ENCODE measurements at places on chromosomes 1 and 21.
A peak's percentile ranks its signal among the peaks of the same experiment; 100 is the strongest.

DNA sequence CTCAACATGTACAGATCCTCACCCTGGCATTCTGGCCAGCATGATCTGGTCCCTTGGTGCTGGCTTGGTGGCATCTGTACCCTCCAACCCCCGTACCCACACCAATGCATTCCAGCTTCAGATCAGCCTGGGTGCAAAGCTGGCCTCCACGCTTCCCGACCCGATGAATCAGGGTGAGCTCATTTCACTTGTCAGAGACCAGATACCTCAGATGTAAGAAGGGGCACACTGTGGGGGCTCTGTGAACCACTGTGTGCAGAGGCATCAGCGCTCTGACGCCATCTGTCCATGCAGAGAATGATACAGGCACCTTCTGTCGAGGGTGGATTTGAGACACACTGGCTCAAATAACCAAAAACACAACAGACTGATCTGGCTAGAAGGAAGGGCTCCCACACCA lies 76.6 kb downstream of the DMRTB1 start:
- peak; percentile 89 for DNase-seq

- DNase-seq = no peak
Measured at GRCh38 chr1:191695865-191696264, 462.4 kb upstream of the RGS18 start.

- DNase-seq = no peak
Measured at GRCh38 chr1:212010004-212010403, 25.4 kb downstream of the INTS7 start.

GRCh38 chr1:84541679-84542078 lies 32.6 kb downstream of the CTBS start:
- DNase-seq = no peak

- DNase-seq = no peak
Measured at GRCh38 chr1:3672971-3673361, 20.6 kb downstream of the TP73 start.

DNA sequence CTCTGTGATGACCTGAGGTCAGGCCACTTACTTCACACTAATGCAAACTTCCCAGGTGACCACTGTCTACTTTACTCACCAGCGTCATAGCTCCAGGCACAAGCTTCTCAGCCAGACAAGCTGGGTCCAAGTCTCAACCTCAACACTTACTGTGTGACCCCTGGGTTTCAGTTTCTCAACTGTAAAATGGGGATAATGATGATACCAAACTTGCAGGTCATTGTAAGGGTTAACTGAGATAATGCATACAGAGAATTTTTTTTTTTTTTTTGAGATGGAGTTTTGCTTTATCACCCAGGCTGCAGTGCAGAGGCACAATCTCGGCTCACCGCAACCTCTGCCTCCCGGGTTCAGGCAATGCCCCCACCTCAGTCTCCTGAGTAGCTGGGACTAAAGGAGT lies 34.7 kb downstream of the AK2 start:
- DNase-seq = no peak

DNA sequence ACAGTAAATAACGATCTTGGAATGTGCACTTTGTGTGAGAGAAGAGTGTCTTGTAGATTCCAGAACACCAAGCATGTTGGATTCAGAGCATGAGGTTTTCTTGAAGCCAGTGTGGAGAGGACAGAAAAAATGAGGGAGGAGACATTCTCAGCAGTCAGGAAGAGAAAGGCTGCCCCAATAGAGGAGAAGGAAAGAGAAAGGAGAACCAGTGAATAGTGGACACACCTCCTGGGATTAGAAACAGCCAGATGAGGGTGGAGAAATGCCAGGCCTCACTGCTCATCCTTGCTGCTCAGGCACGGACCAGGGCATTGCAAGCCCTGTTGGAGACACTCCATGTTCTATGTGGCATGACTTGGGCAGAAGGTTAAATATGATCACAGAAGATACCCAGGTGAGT lies 69.0 kb upstream of the KAZN start:
- no peak for DNase-seq

GRCh38 chr1:41586230-41586629 lies 101.7 kb upstream of the EDN2 start:
- no peak for DNase-seq

GRCh38 chr1:231973830-231974229 lies 347.2 kb downstream of the DISC1 start:
- no peak for DNase-seq

GRCh38 chr1:59143133-59143487 lies 153.8 kb upstream of the FGGY start:
- no peak for DNase-seq

- no peak for DNase-seq
Measured at GRCh38 chr1:229834230-229834629, 208.2 kb downstream of the URB2 start.

GRCh38 chr21:41115851-41116250 lies 52.1 kb upstream of the BACE2 start:
- DNase-seq = no peak

DNA sequence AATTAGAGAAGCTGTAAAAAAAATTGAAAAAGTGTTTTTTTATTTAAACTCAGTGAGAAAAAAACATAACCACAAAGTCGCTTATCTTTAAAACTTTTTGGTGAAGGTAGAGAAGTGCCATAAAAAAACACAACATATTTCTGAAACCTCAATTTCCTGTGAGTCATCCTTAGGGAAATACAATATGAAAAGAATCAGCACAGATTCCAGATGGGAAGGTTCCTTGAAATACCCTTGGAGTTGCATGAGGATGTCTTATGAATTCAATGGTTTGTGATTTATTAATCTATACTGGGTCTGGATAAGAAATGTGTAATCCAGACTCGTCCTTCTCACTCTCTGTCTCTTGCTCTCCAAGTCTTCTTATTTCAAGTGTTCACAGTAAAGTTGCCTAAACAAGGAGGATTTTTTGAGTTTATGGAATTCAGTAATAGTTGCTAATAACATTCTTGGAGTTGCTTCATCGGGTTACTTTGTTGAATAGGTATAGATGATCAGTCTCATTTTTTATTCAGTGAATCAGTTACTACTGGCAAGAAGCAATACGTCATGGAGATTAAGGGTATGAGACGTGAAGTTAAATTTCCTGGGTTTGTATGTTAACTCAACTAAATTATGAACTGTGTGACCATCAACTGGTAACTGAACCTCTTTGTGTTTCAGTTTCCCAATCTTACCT lies 191.4 kb downstream of the KCNK2 start:
- DNase-seq = no peak

GRCh38 chr21:42747746-42748351 lies 94.4 kb downstream of the PDE9A start:
- DNase-seq = peak; percentile 84

GRCh38 chr1:46479744-46480350 lies 9.8 kb upstream of the DMBX1 start:
- DNase-seq = peak; percentile 96

DNA sequence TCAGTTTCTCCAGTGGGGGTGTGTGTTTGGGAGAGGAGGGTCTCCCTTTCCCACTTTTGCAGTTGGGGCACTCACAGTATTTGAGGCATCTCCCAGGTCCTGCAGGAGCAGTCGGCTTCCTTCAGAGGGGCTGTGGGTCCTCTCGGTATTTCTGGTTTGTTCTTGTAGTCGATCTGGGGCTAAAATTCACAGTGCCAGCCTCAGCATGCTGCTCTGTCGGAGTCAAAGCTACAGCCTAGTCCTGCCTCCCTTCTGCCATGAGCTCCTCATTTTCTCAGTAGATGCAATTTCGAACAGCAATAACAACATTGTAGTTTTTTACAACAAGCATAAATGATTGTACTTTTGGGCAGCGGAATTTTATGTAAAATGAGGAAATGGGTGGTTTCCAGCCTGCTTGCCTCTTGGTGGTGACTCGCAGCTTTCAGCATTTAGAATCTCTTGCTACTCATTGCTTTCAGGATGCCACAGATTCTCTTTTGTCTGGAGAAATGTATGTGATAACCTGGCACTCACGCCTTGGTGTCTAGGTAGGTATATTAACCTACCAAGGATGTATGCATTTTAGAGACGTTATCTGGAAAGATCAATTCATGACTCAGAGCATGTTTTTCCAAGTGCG lies 82.4 kb upstream of the C21orf91 start:
- DNase-seq = no peak

GRCh38 chr1:107220036-107220435 lies 79.2 kb downstream of the NTNG1 start:
- no peak for DNase-seq

DNA sequence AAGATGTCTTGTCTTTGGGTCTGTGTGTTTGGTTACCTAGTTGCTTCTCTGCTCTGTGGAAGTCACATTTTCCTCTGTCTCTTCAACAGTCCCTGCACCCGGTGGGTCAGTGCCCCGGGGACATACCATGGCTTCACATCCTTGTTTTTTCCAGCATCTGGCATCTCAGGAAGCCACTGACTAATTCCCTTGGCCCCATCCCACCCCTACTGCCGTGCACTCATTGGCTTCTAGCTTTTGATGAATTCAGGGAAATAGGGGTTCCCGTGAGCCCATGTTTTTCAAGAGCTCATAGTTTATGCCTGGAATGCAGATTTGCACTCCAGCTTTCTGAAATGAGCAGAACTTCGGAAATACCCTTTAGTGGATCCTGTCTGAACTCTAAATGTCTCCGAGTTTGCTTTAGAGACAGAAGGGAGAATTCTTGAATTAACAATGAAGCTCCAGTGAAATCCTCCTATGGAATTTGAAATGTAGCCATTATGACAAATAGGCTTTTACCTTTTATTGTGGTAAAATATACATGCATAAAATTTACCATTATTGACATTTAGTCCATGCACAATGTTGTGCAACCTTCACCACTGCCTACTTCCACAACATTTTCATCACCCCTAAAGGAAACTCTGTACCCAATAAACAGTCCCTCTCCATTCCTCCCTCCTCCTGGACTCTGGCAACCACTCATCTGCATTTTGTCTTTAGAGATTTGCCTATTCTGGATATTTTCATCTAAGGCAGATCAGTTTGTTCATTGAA lies 67.5 kb downstream of the CLIC6 start:
- DNase-seq = no peak

DNA sequence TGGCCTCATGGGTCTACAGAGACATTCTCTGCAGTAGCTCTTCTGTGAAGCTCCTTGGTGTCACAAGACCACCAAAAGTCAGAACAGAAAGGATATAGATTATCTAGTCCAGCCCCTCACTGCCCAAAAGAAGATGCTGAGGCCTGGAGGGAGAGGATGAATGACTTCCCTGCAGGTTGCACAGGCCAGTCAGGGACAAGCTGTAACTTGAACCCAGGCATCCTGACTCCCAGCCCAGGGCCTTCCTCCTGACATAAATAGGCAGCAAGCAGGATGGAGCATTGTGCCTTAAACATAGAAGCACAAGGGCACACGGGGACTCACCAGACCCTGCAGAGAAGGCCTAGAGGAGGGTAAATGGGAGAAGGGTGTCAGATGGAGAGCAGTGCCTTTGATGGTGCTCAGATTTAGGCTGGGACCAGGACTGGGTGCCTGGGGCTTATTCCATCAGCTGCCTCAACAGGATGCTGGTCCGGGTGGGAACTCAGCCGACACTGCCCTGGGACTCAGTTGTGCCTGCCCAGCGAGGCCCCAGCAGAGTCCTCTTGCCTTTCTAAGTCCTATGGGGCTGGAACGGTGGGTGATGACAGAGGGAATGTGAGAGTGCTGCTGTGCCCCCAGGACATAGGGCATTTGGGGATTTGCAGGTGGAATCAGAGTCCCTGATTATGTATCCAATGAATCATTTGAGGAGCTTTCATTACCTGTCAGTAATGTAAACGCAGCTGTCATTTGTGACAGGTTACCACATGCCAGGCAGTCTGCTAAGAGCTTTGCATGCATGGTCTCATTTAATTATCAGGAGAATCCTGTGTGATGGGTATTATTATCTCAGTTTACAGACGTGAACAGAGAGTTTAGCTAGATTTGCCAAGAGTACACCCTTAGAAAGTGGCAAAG lies 13.2 kb downstream of the S100A7A start:
- DNase-seq = peak; percentile 14

DNA sequence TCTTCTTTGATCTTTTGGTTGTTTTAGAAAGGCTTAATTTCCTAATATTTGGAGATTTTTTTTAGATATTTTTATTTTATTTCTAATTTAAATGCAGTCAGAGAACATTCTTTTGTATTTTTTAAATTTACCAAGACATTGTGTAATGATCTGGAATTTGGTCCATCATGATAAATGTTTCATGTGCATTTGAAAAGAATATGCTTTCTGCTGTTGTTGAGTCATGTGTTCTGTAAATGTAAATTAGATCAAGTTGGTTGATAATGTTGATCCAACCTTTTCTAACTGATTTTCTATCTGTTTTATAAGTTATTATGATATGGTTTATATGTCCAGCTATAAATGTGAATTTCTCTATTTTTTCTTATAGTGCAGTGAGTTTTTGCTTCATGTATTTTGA lies 19.8 kb downstream of the UTS2 start:
- DNase-seq = no peak

DNA sequence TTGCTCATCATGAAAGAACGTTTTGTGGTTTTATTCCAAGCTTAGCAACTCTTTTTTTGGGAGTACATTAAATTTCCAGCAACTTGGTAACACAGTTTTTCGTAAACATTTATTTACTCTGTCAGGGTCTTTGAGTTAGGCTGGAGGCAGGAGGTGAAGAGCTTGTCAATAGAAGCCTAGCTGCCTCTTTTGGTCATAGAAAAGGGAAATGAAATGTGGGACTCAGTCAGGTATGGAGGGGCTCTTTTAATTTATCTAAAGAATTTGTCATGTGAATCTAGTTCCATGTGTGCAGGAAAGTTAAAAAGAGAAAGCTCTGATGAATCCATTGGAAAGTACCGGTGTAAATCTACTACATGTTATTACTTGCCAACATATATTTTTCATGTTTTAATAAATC lies 45.9 kb upstream of the PRMT6 start:
- DNase-seq = no peak

DNA sequence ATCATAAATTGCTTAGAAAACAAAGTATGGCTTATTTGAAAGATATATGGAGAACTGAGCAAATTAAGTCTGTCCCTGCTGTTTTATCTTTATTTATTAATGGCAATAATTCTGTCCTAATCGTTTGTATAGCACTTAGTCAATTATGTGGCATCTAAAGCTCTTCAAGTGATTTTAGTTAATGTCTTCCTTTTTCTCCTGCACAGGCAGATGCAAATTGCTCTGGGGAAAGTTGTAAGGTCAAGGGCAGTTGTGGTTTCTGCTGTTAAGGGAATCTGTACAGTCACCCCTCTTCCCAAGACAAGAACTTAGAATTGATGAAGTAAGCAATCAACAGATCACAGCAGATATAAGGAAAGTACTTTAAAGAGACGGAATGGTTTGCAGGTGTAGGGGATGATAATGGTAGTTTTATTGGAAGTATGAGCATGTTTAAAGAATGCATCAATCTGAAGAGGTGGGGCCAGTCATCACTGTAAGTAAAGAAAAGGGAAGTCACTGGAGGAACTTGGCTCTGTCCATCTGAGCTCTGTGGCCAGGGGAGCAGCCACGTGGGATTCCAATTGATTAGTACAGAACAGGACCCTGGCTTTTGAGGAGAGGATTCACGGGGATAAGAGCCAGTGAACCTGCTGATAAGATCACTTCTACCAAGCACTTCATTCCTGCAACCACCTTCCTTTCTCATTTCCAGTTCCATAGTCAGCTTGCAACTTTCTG lies 116.0 kb upstream of the KCNJ6 start:
- DNase-seq = no peak
